ELF-1 (cell line): ENCODE measurements at places on chromosomes 6 and 20.

- no peak for DNase-seq
These were observed 90.4 kb downstream of the YTHDF1 start for GRCh38 chr20:63125581-63125837.

DNA sequence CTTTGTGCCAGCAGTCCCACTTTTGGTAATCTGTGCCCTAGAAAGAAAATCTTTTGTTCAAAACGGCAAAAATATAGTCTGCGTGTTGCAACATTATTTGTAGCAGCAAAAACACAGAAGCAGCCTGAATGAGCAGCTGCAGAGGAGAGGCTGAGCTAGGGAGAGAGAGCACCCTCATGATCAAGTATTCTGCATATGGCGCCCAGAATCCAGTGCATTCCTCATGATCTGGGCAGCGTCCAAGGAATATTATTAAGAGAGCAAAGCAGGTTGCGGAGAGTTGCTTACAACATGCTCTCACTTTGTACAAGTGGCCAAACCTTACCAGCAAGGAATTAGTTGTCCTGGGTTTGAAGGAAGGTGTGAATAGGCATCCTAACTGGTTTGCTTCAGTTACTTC lies 25.9 kb downstream of the KIZ start:
- DNase-seq = no peak

DNA sequence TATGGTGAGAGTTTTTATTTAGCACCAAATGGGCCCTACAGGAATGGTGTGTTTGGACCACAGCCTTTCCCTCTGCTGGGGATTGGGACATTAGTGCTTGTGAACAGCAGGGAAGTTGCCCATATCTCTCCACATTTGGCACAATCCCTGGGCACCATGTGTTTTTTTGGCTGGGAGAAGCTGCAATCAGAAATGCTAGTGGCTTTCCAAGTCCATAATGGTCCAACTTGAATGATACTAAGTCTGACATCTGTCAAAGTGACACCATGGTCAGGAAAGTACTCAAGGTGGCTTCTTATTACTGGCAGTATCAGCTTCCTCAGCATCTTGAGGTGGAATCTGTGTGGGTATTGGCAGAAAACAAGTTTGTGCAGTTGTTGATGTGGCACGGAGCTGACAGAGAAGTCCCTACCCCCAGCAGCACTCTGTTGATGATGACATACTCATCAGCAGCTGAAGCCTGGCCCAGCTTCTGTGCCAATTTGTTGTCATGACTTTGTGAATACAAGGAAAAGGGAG lies 53.0 kb downstream of the SASH1 start:
- DNase-seq = no peak

DNA sequence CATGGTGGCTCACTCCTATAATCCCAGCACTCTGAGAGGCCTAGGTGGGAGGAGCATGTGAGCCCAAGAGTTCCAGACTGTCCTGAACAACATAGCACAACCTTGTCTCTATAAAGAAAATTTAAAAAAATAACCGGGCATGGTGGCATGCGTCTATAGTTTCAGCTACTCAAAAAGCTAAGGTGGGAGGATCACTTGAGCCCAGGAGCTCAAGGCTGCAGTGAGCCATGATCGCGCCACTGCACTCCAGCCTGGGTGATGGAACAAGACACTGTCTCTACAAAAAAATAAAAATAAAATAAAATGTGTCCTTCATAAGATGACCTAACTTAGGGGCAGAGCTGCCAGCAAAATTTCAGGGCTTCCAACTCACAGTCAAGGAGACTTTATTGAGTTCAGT lies 12.6 kb downstream of the ID4 start:
- DNase-seq = no peak

DNA sequence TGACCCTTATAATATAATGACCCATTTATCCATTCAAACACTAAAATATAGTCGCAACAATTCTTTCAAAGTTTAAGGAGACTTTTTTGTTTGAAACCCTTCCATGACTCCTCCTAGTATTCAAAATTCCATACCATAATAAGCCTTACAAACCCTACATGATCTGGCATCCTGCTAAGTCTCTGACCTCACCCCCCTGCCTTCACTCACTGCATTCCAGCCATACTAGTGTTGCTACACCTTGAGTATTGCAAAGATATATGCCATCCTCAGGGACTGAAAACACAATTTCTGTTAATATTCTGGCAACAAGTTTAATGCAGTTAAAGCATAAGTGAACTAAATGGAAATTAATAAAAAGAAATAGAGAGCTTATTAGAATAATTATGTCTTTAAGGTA lies 168.4 kb downstream of the EYS start:
- no peak for DNase-seq

- no peak for DNase-seq
These were observed 67.4 kb downstream of the BTBD9 start for GRCh38 chr6:38572186-38572813.

DNA sequence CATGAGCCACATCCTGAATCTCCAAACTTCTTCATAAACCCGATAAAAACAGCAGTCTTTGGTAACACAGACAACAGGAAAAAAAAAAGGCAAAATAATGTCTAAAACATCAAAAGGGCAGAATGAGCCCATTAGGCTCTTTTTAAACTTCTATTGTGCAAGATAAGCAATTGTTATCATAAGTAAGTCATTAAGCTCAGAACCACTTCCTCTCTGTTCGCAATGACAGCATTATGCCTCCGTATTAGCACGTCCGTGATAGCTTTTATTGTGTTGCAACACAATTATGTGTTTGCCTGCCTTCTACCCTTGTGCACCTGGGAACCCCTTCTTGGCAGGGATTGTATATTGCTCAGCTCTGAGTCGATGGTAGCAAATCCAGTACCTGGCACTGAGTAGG lies 147.1 kb downstream of the LRFN2 start:
- no peak for DNase-seq

DNA sequence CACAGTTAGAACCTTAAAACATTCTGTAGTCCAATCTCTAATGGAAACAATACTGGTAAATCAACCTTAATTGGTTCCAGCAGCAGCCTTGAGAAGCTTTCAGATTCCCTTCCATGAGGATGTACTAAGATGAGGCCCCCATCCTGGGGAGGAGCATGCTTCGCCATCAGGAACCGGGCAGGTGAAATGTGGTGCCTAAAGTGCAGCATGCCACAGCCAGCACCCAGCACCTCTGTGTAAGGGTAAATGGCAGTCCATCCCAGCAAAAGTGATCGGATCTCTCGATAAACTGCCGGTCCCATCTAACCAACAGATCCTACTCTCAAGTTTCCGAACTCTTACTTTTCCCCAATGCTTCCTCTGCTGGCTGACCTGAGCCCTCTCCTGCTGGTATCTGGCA lies 166.3 kb upstream of the PDE10A start:
- no peak for DNase-seq
